NCI-H2107 (cell line): ENCODE measurements at places on chromosomes 1 and 21.

DNA sequence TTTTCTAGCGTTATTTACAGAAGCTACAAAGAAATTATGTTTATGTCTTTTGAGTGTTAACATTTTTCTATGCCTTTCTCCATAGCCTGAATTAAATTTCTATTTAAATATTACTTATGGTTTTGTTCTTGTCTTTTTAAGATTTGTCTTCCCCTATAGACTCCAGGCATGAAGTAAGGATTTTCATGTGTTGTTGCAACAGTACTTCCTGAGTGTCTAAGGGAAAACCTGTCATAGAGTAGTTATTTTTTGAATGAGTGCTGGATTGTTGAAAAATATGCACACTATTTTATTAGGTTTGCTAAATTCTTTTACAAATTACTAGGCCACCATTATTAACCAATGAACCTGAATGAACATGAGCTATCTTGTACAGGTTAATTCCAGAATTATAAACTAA is 27.1 kb downstream of the SAMSN1 start:
- DNase-seq, result no peak

DNA sequence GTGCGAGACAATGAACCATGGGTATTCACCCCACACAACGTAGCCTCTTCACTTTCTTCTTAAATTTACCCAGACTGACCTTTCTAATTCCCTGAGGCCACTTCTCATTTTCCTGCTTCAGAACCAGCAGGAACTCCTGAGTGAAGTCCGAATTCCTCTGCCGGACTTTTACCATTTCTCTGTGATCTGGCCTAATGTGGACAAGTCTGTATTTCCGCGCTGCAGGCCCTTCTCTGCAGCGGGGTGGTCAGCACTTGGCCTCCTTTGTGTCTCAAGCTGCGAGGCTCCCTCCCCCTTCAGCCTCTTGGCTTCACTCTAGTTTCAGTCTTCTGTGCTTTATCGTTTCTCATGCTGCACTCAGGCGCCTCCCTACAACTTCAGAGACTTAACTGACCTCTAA is 9.4 kb upstream of the CTBS start:
- no peak for DNase-seq

DNA sequence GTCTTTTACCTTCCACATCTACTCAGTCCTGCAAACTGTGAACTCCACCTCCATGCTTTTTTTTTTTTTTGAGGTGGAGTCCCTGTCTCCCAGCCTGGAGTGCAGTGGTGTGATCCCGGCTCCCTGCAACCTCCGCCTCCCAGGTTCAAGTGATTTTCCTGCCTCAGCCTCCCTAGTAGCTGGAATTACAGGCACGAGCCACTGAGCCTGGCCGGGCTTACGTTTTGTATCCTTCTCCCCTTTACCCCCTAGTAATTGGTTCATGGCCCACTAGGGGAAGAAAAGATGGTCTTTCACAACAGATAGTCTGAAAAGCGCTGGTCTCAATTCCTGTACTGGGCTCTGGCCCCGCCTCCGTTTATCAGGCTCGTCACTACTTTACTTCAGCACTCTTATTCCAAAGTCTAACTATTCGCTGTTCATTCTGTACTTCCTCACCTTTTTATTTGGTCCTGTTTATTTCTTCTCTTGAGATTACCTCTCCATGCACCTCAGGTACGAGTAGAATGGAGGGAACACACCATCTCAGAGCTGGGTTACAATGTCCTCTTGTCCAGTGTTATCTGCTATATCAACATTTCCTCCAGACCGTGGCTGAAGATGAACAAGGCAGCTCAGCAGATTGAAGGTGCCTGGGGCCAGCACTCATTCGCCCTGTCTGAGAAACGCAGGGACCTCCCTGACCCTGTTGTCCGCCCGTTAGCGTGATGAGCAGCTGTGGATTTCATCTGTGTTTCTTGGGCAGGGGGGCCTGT is 16.2 kb downstream of the CNST start:
- no peak for DNase-seq

GRCh38 chr1:228401782-228402640 is 4.6 kb downstream of the TRIM11 start:
- DNase-seq, result no peak

- no peak for DNase-seq
Observed at GRCh38 chr1:98677288-98677687, 15.8 kb downstream of the SNX7 start.

DNA sequence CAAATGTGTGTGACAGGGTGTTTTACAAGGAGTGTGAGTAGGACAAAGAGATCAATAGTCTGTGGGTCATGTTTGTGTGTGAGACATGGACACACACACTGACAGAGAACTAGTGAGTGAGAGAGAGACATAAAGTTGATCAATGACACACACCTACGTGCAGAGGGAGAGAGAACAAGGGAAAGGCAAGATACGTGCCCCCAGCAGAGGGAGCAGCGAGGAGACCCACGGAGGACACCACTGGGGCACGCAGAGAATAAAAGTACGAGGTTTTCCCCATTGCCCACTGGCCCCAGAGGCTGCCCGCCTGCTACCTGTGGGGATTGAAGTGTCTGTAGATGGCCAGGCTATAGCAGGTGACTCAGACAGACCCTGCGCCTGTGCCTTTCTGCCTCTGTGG is 130.2 kb upstream of the CSF3R start:
- DNase-seq, result no peak

GRCh38 chr1:183138301-183138700 is 47.8 kb upstream of the LAMC2 start:
- no peak for DNase-seq

DNA sequence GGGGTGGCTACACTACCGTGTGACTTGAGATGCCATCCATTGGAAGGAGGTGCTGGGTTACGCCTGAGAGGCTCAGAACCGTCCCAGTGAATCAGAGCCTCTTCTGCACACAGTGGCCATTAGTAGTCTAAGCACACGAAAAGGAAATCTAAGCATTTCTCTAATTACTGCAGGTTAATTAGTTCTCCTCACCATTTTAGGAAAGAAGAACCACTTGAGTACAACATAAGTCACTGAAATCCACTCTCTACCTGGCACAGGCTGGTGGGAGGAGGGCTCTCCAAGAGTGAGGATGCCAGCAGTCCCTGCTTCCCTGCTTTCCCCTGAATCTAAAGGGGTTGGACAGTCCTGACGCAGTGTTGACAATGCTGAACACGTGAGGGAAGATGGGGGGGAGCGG is 606.3 kb downstream of the NPHP4 start:
- DNase-seq, result no peak

- DNase-seq, result no peak
Observed at GRCh38 chr1:9760824-9761223, 62.9 kb downstream of the CLSTN1 start.

- no peak for DNase-seq
Observed at GRCh38 chr1:68183895-68184294, 48.4 kb downstream of the WLS start.

GRCh38 chr21:35619184-35619583 is 441.1 kb downstream of the SETD4 start:
- DNase-seq, result no peak

DNA sequence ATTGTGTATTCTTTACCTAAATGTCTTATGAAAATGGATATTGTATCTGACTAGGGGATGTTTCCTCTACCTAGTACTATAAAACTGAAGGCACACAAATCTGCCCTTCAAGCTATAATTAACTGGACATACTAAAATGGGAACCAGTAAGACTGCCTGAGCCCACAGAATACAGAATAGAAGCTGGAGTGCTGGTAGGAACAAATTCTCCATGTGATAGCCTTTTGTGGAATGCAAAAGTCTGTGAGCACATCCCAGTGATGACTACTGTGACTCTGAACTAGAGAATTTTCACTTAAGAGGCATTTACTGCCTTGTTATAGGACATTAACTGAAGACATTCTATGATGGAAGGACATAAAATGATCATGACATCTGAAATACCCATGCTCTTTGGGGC is 30.3 kb downstream of the KIFAP3 start:
- DNase-seq, result no peak

- no peak for DNase-seq
Observed at GRCh38 chr1:98267423-98267822, 346.6 kb upstream of the DPYD start.

DNA sequence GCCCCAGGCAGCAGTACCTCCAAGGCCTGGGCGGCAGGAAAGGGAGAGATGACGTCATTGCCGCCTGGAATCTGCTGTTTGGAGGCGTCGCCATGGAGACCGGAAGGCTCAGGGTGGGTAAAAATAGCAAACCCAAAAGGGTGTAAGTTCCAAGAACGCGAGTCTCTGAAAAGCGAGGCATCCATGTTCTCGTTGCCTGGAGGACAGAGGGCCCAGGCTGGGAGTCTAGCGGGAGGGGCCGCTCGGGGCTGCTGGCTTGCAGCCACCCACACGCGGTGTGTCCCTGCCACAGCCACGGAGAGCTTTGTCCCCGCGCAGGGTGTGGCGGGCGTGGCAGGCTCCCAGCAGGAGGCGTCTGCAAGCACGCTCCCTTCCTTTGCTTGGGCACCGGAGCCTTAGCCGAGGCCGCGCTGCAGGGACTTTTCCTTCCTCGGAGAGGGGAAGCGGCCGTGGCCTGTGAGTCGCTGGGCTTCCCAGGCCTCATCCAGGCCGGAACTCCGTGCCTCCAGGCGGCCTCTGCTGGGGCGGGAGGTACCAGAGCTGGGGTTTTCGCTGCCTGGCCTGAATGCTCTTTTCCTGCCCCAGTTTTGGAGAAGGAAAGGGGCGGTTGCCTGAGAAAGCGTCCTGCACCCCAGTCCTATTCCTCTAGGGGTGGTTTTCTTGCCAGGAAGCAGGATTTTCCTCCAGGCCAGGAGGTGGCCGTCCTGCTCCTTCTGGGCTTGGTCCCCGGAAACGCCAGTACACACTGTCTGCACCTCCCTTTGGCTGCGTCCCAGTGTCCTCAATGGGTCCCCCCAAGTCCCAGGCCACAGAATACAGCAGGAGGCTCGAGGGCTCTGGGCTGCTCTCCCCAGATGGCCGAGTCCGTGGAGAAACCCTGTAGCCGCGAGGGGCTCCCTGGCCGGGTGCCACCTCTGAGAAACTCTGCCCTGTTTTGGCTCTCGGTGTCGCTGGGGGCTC is 15.3 kb upstream of the SKI start:
- DNase-seq, result no peak
